Motor neuron (in vitro differentiated cells): ENCODE measurements at places on chromosomes 7 and 10. TPM values are rescaled to one million over a fixed set of nuclear protein-coding genes. Genes with fewer than 3 reads are reported as not detected.

SHH gene
- total RNA-seq, result 26.2 and 28.2 TPM in 2 replicates

EPHB6 gene
- total RNA-seq, result 9.9 and 10.3 TPM in 2 replicates

NME8 gene
- total RNA-seq, result not detected in 2 replicates

STRA8 gene
- total RNA-seq, result not detected in 2 replicates

ERCC6 gene
- total RNA-seq, result 11.7 and 12.4 TPM in 2 replicates

CADPS2 gene
- 2.0 and 2.3 TPM in 2 replicates for total RNA-seq

PRKCQ gene
- total RNA-seq, result 3.7 and 3.9 TPM in 2 replicates

NIPSNAP2 gene
- total RNA-seq, result 69.8 and 78.4 TPM in 2 replicates

OR2A42 gene
- 0.37 TPM in 1 of 2 replicates, not detected in the other for total RNA-seq

NPVF gene
- not detected in 2 replicates for total RNA-seq

MBL2 gene
- total RNA-seq, result not detected in 2 replicates

OLAH gene
- total RNA-seq, result 1.2 and 1.5 TPM in 2 replicates

AGAP3 gene
- total RNA-seq, result 31.0 and 34.1 TPM in 2 replicates

MEST gene
- total RNA-seq, result 74.9 and 77.6 TPM in 2 replicates

NEBL gene
- total RNA-seq, result 9.5 and 35.6 TPM in 2 replicates

ACTR3C gene
- total RNA-seq, result 0.18 and 0.62 TPM in 2 replicates

AKR1E2 gene
- 4.1 and 5.3 TPM in 2 replicates for total RNA-seq

NRAP gene
- 0.11 and 0.15 TPM in 2 replicates for total RNA-seq

PILRA gene
- total RNA-seq, result 1.3 and 3.0 TPM in 2 replicates

KCNK18 gene
- not detected in 2 replicates for total RNA-seq

ZRANB1 gene
- 26.9 and 27.7 TPM in 2 replicates for total RNA-seq

EPHA1 gene
- 0.36 and 0.87 TPM in 2 replicates for total RNA-seq

RAMP3 gene
- total RNA-seq, result 1.1 TPM in 1 of 2 replicates, not detected in the other

ANXA8 gene
- total RNA-seq, result 1.5 and 1.9 TPM in 2 replicates

ZNF365 gene
- total RNA-seq, result 5.5 and 5.6 TPM in 2 replicates

CCDC172 gene
- not detected in 2 replicates for total RNA-seq

GPR141 gene
- total RNA-seq, result 0.63 TPM in 1 of 2 replicates, not detected in the other

PDE6C gene
- total RNA-seq, result 0.22 and 0.41 TPM in 2 replicates

TRPV5 gene
- 0.13 TPM in 1 of 2 replicates, not detected in the other for total RNA-seq

VSTM2A gene
- total RNA-seq, result 24.9 and 26.4 TPM in 2 replicates

HPS6 gene
- total RNA-seq, result 18.1 and 19.3 TPM in 2 replicates

RAPGEF5 gene
- total RNA-seq, result 16.7 and 17.3 TPM in 2 replicates

UCMA gene
- total RNA-seq, result not detected in 2 replicates

YWHAG gene
- total RNA-seq, result 171 and 175 TPM in 2 replicates

STAMBPL1 gene
- 3.8 and 5.8 TPM in 2 replicates for total RNA-seq

GTF2IRD1 gene
- 22.1 and 22.7 TPM in 2 replicates for total RNA-seq

ADCYAP1R1 gene
- total RNA-seq, result 12.0 and 12.2 TPM in 2 replicates

ELMO1 gene
- 49.8 and 49.9 TPM in 2 replicates for total RNA-seq

SCART1 gene
- total RNA-seq, result 1.8 and 2.3 TPM in 2 replicates

KEL gene
- 0.54 and 0.75 TPM in 2 replicates for total RNA-seq
